ENCODE measurements at places on chromosomes 11 and 22.

DNA sequence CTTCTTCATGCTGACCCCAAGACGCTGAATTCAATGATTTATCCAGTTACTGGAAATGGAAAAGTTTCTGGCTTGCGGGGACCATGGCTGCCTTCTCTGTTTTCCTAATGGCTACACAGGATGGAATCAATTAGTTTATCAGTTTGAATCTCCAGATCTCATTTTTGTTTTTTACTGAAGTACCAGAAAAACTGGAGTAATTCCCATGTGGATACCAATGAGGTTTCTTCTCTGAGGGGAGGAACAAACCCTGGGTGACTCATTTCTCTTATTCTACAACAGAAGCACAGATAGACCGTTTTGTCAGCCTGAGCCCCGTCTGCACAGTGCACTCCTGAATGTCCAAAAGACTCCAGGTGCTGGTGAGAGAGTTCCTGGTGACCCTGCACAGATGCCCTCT is 3.4 kb downstream of the ZNF195 start:
- DNase-seq: peak; percentile 11

DNA sequence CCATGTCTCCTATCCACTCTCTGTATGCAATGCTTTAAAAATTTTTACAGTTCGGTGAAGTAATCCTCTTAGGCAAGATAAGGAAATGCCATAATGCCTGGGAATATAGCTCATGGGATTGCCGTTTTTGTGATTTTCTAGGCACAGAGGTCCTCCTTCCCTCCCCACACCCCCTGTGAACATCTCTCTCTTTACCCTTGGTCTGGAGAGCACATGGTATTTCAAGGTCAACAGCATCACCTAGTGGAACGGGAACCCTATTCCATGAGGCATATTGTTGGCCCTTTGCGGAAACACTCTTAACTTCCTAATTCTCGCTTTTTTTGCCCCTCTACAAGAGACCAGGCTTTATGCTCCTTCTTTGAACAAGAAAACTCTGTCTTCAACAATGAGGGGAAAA is 8.8 kb downstream of the NXPE4 start:
- DNase-seq: no peak

- peak; percentile 53 for DNase-seq
Observed at GRCh38 chr22:28051787-28052356, 132.8 kb upstream of the PITPNB start.

DNA sequence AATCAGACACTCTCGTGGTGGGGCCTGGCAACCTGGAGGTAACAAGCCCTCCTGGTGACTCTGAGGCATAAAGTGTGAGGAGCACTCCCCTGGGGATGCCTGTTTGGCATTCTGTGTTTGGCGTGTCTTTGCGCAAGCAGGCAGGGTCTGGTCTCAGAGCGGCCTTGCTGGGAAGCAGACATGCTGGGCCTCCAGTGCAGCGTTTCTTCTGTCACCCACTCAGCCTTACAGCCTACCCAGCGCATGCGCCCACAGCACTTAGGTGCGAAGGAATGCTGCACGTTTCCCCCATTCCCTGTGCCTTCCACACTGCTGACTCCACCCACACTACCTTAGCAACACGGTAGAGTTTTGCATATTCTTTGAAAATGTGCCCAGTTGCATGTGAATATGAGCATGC is 7.4 kb upstream of the CXCR5 start:
- DNase-seq: no peak

DNA sequence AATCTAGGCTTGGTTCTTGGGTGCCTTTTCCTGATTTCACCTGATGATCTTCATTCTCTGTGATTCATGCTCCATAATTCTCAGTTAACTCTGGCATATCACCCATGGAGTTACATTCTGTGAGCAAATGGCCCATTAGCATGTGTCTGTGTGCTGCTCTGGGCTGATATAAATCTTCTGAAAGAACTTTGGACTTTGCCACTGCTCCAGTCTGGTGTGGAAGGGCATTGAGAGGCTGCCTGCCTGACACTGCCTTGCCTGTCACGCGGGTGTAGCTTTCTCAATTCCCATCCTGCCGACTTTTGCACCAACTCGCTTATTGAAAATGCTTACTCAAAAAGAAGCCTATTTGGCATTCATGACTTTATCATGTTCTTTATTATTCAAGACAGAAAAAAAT is 42.2 kb downstream of the FAT3 start:
- no peak for DNase-seq

- DNase-seq: peak; percentile 84
Observed at GRCh38 chr22:17634696-17635095, 3.9 kb upstream of the BCL2L13 start.

DNA sequence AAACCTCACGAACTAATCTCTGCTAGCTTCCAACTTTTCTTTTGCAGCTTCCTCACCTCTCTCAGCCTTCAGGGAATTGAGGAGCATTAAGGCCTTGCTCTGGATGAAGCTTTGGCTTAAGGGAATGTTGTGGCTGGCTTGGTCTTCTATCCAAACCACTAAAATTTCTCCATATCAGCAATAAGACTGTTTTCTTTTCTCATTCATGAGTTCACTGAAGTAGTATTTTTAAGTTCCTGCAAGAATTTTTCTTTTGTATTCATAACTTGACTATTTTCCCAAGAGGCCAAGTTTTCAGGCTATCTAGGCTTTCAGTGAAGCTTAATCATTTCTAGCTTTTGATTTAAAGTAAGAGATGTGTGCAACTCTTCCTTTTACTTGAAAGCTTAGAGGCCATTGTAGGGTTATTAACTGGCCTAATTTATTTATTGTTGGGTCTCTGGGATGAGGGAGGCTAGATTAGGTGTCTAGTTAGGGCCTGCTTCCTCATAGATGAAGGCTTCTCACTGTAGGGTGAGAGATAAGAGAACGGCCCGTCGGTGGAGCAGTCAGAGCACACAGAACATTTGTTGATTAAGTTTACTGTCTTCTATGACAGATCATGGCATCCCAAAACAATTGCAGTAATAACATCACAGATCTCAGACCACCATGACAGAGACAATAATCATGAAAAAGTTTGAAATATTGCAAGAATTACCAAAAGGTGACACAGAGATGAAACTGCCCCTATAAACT is 33.2 kb downstream of the CSF2RB start:
- peak; percentile 58 for DNase-seq

GRCh38 chr11:19953909-19954308 is 206.4 kb downstream of the DBX1 start:
- DNase-seq: peak; percentile 88

DNA sequence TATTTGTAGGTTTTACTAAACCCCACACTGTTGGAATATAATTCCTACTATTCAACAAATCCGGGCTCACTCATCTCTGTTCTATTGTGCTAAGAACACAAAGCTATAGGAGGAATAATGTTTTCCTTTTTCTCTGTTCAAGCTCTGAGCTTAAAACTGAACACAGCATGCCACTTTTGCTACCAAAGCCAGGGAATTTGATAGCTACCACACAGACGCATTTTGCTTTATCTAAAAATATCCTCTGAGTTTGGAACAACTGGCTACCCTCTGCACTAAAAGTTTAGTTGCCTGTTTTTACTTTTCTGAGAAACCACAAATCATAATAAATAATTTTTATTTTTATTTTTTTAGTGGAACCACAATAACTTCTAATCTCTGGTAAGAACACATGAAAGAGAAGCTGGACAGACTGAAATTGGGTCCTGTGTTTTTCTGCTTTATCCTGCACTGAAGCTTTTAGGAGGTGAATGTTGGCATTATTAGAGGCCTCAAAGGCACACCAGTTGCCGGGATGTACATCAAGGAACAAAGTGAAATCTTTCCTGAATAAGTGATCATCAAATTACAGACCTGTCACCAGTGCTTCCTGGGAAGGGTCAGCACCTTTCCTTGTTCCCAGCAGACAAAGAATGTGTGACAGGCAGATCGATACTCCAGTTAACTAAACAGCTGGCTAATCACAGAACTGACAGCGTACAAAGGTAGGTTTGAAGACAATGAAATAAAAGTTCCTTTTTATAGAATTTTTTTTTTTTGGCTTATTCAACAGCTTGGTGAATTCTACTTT is 523.2 kb upstream of the TENM4 start:
- no peak for DNase-seq

DNA sequence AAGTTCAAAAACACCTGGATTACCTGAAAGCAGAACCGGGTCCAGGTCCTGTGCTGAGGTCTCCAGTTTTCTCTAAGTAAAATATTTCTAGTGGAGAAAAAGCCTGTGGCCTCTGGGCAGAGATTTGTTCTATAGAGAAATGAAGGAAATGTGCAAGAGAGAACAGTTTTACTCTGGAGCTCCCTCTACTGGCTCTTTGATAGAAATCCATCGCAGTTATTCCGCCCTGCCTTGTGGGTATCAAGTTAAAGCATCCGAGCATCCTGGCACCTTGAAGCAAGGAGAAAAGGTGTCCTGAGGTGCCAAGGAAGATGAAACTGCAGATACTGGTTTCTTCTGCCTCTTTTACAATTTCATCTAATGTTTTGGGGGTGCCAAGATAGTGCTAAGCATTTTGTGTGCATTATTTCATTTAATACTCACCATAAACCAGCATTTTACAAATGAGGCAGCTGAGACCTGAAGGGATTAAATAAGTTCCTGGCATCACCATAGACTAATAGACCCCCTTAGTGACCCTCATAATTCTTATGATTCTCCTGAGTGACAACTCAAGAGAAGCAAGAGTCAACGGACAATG is 113.1 kb upstream of the HSD17B12 start:
- peak; percentile 48 for DNase-seq

DNA sequence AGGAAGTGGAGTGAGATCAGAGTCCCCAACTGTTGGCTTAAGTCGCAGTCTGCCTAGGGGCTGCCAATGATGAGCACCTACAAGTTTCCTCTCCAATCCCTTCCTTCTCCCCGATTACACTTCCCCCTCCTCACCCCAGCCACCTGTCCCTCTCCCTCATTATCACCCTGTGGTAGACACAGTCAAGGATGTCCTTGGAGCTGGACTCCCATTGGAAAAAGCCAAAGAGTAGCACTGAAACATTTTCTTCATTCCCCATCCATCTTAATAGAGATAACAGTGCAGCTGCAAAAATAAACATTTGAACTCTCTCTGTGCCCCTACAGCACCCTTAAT is 146.2 kb downstream of the DBX1 start:
- no peak for DNase-seq

Data from amniotic epithelial cell (primary cell).